ENCODE measurements at places on chromosomes 4 and X. TPM values are rescaled to one million over a fixed set of nuclear protein-coding genes. Genes with fewer than 3 reads are reported as not detected.

The TDO2 gene
- 4.2 TPM for total RNA-seq

The ARMCX1 gene
- total RNA-seq, result 41.9 TPM

The TBC1D9 gene
- total RNA-seq, result 31.5 TPM

The BEND4 gene
- not detected for total RNA-seq

The NAA11 gene
- total RNA-seq, result 0.97 TPM

The TEX13C gene
- total RNA-seq, result not detected

The TAF7L gene
- 0.32 TPM for total RNA-seq

The SUPT20HL2 gene
- total RNA-seq, result under 0.01 TPM

The SATL1 gene
- not detected for total RNA-seq

The SLITRK2 gene
- not detected for total RNA-seq

The SRPX2 gene
- 44.1 TPM for total RNA-seq

The NOCT gene
- total RNA-seq, result 27.7 TPM

The IL13RA1 gene
- 61.3 TPM for total RNA-seq

The PABPC5 gene
- 1.3 TPM for total RNA-seq

The HTN1 gene
- total RNA-seq, result under 0.01 TPM

The NAAA gene
- 23.5 TPM for total RNA-seq

The PDZD11 gene
- total RNA-seq, result 54.0 TPM

The SHROOM3 gene
- 27.6 TPM for total RNA-seq

The AFP gene
- 0.32 TPM for total RNA-seq

The ASB5 gene
- total RNA-seq, result 7.4 TPM

The ASB9 gene
- total RNA-seq, result 2.6 TPM

The DAPP1 gene
- not detected for total RNA-seq

The AFM gene
- not detected for total RNA-seq

The MAGEE2 gene
- not detected for total RNA-seq

The MAGEC2 gene
- total RNA-seq, result not detected

The ARHGEF9 gene
- 10.8 TPM for total RNA-seq

The NCAPG gene
- total RNA-seq, result 32.8 TPM

The RAB41 gene
- not detected for total RNA-seq

The NIPAL1 gene
- 1.6 TPM for total RNA-seq

The CYSLTR1 gene
- total RNA-seq, result under 0.01 TPM

All from fibroblast of villous mesenchyme (primary cell).